Neural progenitor cell (in vitro differentiated cells): ENCODE measurements at places on chromosomes 13 and 19.

GRCh38 chr13:97999653-98000052, 46.2 kb downstream of the IPO5 start:
- DNase-seq = no peak
- H3K27ac ChIP-seq = no peak overlapping the region
- no peaks in the 10 kb centered on the region for H3K4me1 ChIP-seq
- no peaks in the 10 kb centered on the region for H3K27me3 ChIP-seq

DNA sequence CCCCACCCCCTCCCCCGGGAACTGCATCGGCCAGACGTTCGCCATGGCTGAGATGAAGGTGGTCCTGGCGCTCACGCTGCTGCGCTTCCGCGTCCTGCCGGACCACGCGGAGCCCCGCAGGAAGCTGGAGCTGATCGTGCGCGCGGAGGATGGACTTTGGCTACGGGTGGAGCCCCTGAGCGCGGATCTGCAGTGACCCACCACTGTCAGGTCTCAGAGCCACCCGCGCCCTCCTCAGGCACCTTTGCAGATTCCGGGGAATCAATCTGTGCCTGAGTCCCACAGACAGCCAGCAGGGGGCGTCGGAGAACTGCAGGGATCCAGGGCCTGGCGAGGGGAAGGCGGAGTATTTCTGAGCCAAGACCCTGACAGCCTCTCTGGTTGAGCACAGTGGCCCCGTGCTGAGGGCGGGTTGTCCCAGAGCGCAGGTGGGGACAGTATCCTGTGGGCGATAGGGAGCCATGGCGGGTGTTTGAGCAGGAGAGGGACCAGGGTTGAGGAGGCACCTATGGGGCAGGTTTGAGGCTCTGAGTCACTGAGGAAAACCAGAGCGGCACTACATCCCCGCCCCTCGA, 30.4 kb upstream of the CYP4F8 start:
- no peak overlapping the region for H3K27ac ChIP-seq
- H3K4me1 ChIP-seq = no peaks in the 10 kb centered on the region
- H3K4me3 ChIP-seq = no peak overlapping the region

DNA sequence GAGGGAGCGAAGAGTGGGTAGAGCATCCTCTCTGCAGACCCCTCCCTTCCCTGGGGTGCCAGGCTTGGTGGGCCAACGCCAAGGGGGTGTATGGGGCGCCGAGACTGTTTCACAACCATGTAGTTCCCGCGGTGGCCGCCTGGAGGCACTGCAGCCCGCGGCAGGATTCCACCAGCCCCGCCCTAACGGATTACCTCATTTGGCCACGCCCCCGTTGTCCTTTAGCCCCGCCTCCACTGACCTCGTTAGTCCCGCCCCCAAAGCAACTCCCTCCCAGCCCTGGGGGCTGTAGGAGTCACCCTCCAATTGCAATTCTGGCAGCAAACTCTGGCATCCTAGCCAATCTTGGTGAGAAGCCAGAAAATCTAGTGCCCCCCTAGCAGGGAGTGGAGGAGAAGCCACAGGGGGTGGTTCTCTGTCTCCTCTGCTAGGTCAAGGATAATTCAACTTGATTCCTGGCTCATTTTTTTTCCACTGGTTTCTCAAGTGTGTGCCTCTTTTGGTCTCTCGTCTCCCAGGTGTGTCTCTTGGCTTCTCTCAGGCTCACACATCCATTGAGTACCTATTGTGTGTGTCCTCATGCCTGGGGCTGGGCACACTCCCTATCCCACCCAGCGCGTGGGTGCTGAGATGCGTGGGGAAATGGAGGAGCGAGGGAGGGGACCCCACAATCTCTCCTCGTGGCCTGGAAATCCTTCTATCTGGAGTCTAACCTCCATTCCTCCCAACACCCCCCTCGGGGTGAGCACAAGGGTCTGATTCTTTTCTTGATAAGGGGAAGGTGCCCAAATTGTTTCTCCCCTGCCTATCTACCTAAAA, 2.0 kb downstream of the OLFM2 start:
- H3K36me3 ChIP-seq = no peaks in the 10 kb centered on the region
- peaks cover 33% of the 10 kb centered on the region for H3K27me3 ChIP-seq
- H3K27ac ChIP-seq = no peak overlapping the region

DNA sequence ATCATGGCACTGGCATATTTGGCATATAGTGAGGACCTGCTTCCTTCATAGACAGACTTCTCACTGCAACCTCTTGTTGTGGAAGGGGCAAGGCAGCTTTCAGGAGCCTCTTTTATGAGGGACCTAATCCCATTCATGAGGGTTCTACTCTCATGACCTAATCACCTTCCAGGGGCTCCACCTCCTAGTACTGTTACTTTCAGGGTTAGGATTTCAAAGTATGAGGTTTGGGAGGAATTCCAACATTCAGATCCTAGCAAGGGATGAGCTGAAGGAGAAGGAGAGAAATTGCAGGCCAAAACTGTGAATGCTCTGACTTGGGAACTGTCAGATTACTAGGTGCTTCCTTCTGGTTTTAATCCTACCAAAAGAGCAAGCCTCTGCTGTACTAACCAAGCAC, 87.8 kb downstream of the LMO7 start:
- no peaks in the 10 kb centered on the region for H3K36me3 ChIP-seq
- H3K27ac ChIP-seq = no peak overlapping the region
- no peak overlapping the region for H3K4me3 ChIP-seq
- DNase-seq = no peak
- no peaks in the 10 kb centered on the region for H3K4me1 ChIP-seq

DNA sequence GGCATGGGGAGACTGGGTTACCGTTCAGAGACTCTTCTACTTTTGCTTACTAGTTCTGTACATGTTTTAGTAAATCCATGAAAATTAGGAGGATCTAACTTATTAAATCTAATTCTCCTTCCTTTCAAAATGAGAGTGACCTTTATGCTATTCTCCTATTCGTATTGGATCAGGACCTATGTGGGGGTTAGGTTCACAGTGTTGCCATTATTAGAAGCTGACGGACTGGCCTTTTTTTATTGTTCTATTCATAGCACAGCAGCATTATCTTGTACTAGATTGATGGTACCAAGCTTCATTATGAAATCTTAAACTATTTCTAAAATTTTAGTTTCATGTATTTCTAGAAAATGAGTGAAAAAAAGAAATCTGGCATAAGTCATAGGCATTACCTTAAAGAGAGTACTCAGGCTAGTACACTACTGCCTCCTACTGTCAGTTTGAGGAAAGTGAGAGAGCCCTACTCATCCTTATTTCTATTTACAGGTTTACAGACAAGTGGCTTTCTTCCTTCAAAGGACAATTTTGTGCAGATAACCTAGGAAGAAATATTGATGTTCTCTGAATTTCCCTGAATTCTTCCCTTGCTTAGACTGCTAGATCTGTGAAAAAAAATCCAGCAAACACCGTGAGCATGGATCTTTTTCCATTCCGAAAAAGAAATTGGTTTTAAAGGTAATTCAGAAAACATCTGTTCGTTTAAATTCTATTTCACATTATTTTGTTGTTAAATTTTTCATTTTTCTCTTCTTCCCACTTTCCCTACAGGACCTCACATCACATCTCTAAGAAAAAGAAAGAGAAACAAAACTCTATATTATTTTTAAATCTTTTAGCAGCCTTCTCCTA, 485.5 kb downstream of the DIAPH3 start:
- peaks cover 22% of the 10 kb centered on the region for H3K4me1 ChIP-seq
- peak; percentile 65 for DNase-seq
- no peaks in the 10 kb centered on the region for H3K27me3 ChIP-seq
- no peak overlapping the region for H3K27ac ChIP-seq
- no peak overlapping the region for H3K4me3 ChIP-seq
- H3K36me3 ChIP-seq = no peaks in the 10 kb centered on the region

- DNase-seq = no peak
- H3K4me3 ChIP-seq = no peak overlapping the region
- no peak overlapping the region for H3K27ac ChIP-seq
Measured at GRCh38 chr13:27396252-27396846, 28.1 kb upstream of the GTF3A start.

DNA sequence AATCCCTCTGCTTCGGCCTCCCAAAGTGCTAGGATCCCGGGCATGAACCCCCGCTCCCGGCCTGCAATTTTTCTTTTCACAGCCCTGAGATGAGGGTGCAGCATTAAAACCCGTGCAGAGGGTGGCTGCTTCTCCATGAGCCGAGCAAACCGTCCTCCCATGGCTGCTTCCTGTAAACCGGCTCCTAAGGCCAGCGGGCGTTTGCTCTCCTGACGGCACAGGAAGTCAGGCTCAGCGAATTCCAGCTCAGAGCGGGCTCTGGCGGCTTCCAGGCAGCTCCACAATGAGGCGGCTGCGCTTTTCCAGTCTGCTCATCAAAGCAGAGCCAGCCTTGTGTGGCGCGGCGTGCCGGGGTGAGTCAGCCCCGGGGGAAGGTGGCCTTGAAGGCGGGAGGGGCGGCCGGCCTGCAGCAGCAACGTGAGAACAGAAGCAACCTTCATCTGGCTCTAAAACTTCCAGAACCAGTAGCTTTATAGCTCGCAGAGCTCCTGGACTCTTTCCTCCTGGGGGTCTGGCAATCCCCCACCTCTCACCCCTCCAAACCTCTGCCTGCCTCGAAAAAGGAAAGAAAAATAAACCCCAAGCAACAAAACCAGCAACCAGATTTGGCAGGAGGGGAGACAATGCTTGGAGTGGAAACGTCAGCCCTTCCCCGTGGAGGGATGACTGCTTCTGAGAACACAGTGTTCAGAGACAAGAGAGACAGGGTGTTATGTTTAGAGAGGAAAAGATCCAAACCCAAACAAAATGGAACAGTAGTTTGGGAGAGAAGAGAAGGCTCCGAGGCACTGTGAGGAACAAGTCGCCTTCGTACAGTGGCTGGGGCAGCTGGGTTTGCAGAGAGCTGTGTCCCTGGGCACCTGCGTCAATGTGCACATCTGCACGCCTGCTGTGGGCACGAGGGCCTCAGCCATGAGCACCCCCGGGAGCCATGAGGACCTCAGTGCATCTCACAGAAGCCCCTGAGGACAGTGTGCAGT, 67.8 kb downstream of the GADD45B start:
- peak overlapping the region; percentile 28 for H3K4me3 ChIP-seq
- peak overlapping the region; percentile 43 for H3K27ac ChIP-seq
- peak; percentile 97 for DNase-seq
- H3K36me3 ChIP-seq = no peaks in the 10 kb centered on the region
